Activated CD4-positive, alpha-beta T cell treated with anti-CD3 and anti-CD28 coated beads, Interleukin-2, amount 50 U/mL, for 1 hour (primary cell): ENCODE measurements at places on chromosomes 4 and X.
A peak's percentile ranks its signal among the peaks of the same experiment; 100 is the strongest.

DNA sequence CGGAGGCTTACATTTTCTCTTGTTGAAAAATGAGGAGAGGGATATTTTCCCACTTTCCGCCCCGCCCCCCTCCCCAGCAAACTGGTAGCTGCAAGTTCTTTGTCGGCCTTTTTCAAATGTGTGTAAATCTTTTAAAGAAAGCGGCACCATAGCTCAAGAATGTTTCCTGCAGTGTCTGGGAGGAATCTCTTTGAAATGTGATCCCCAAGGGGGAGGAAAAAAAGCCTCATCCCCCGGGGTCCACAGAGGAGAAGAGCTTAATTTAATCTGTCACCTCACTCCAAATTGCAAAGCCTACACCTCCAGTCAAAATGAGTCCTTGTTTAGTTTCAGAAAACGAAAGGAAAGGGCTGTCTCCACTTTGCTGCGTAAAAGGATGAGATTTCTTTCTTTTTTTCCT is 34.8 kb downstream of the ASMT start:
- no peak for DNase-seq

DNA sequence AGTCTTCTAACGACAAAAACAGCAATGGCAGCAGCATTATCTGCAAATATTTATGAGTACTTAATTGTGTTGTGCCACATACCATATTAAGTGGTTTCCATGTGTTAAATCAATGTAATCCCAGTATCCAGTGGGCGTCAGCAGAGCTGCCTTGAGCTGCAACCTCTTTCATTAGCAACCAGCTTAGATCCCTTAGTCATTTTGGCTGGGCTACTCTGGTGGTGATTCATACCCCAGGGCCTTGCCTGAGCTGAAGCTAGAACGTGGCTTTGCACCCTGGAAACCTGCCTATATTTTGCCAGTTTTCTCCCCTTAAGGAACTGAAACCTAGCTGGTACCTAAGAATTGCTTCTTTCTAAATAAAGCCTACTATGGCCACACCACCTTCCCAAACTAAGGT is 474.3 kb upstream of the FTHL17 start:
- DNase-seq = no peak

DNA sequence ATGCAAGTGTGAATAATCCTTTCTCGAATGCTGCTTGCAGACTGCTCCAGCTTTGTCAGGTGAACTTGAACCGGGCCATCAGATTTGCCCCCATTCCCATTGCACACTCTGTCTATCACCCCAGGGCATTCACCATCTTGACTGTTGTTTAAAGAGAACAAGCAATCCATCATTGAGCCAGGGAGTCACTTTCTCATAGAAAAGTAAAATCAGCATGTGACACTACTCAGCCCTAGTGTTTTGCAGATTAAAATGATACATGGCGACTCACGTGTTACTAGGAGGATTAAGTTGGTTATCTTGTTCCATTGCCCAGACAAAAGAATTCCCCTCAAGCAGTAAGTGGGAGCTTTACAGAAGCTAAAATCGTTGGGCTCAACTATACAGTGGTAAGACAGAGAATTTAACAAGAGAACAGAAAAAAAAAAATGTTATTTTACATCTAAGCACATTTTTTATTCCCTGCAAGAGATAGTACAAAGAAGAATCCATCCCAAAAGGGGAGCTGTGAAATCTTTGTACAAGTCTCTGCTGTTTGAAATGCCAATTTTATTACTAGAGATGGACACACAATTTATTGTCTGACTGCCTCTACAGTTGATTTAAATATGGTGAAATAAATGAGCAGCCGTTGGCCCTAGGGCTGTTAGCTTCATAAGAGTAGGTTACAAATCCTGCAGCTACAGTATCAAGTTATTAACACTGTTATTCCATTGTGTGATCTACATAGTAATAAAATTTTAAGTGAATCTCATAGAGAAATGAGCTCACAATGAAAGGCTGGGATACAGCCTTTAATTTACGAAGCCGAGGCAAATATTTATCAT is 67.5 kb downstream of the NEUROG2 start:
- DNase-seq = no peak

DNA sequence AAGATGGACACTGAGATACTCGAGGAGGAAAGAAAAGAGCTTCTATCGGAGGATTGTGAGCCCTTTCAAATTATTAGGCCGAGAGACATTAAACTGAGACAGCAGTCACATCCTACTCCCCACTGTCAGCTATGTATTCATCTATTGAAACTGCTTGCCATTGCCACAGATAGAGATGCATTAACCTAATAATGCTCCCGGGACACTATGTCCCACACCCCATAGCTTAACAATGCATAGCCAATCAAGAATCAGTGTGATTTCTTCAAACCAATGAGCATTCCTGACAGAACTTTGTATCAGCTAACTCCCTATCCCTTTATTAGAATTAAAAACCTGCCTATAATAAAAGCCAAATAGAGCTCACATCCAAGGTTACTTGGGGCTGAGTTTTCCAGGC is 118.1 kb upstream of the NEIL3 start:
- DNase-seq = no peak

DNA sequence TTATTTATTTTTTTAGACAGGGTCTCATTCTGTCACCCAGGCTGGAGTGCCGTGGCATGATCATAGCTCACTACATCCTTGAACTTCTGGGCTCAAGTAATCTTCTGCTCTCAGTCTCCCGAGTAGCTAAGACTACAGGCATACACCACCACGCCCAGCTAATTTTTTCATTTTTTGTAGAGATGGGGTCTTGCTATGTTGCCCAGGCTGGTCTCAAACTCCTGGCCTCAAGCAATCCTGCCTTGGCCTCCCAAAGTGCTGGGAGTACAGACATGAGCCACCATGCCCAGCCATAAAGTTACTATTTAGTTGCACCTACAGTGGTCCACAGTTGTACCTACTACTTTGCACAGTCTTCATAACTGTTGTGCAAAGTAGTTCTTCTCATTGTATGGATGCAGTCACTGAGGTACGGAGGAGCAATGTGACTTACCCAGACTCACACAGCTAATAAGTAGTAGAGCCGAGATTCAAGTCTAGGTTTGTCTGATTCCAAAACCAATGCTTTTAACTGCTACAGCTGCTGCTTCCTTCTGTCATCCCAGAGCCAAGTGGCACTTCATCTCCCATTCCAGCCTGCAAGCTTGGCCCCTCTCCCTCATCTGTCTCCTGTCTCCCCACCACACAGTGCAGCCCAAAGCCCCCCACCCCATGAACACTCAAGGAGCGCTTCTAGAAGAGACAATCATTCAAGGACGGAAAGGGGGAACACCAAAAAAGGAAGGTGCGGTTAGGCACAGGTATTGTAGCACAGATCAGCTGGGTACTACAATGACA is 24.0 kb upstream of the IQSEC2 start:
- no peak for DNase-seq

DNA sequence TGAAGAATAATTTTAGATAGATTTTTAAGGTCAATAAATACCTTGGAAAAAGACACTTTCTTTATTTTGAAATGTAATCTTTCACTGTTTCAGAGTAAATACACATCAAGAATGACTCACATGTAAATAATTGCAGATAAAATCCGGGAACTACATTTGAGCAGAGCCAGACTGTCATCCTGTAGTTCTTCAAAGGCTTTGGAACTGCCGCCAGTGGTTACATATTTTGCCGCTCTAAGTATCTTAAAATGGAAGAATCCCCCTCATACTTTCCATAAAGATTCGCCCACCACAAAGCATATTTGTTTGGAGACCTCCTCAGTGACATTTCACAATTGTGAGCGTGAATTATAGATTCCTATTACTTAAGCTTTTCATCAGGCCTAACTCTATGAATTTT is 607.8 kb upstream of the ZFP42 start:
- no peak for DNase-seq

DNA sequence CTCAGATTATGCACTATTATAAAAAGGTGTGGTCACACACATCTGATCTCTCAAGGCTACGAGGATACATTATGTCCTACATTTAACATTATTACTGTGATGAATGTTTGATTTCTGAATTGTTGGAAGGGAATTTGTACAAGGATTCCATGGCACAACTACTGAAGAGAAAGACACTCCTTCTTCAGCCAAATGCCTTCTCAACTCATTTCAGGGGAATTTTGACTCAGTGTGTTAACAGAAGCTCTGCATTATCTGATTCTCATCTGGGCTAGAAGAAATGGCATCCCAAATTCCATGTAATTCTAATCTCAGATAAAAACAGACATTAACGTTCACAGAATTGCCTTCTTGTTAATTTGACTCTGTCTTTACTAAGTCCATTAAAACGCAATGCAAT is 477.7 kb downstream of the PDGFC start:
- no peak for DNase-seq

GRCh38 chr4:15971068-15971801 is 8.3 kb upstream of the FGFBP2 start:
- no peak for DNase-seq

DNA sequence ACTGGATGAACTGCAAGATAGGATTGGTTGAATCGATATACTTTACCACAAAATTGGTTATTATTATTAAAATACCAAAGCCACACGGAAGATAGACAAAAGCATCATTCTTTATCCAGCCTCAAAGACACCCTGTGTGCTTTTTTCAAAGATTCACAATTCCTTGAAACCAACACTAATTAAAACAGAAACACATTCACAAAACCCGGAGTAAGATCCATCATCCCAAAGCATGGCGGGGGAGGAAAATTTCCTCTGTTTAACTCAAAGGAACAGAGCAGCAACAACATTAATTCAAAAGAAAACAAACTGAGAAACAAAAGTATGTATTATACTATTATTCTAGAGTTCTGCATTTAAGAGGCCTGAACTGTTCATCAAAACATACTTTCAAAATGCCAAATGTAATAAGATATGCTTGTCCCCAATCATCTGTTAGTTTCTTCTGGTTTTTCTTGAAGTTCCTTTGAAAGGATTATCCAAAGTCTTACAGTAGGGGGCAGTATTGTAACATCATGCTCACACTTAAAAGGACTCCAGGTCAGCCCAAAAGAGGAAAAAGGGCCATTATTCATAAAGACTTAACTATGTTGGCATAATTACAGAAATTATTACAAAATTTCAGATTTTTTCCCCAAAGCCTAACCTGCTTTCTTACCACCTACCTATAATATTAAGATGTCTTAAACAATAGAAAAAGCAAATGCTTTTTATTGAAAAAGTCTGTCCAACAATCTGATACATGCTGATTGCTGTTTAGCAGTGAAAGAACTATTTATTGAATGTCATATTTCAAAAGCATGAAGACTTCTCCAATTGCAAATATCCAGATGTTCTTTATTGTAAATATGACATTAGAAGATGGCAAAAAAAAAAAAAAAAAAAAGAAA is 168.7 kb downstream of the SCFD2 start:
- DNase-seq = no peak

- DNase-seq = no peak
Observed at GRCh38 chrX:139198936-139199335, 331.6 kb upstream of the F9 start.

- peak; percentile 61 for DNase-seq
Observed at GRCh38 chr4:151801547-151802516, 41.0 kb upstream of the GATB start.

GRCh38 chr4:175560604-175561003 is 251.5 kb downstream of the GPM6A start:
- no peak for DNase-seq

- DNase-seq = no peak
Observed at GRCh38 chr4:114595207-114595606, 3.4 kb upstream of the UGT8 start.

DNA sequence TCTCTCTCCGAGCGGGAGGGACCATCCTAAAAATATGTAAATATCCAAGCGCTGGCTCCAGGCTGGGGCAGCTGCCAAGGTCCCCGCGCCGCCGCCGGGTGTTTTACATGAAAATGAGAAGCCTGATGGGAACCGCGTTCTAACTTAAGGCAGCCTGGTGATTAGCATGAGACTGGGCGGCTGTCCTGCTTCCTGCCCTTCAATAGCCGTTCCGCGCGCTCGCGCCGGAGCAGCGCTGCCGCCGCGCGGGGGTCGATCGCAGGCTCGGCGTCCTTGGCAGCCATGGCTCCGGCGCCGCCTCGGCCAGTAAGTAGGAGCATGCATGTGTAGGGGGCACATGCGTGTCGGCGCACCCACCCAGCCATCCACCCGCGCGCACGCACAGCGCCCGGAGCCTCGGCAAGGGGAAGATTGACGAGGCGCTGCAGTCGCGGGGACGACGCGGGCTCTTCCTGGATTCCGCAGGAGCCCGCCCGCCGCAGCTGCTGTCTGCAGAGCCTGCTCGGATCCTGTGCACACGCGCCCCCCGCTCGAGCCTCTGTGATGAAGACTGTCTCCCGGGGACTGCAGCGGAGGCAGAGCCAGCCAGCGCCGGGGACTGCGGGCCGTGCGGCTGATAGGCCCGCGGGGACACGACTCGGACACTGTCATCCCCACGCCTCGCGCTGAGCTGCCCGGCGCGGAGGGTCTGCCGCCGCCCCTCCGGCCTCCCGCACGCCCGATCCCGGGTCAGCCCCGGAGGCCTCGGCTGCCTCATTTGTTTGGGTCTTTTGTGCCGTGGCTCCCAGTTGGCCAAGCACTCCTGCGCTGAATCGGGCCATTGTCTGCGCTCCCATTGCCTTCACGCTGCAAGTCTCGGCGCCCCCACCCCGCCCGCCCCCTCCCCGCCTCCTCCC is 734 bp downstream of the STOX2 start:
- DNase-seq = no peak

GRCh38 chr4:103144926-103145325 is 45.3 kb upstream of the BDH2 start:
- DNase-seq = no peak

- no peak for DNase-seq
Observed at GRCh38 chr4:123393721-123394120, 2.9 kb upstream of the SPRY1 start.

DNA sequence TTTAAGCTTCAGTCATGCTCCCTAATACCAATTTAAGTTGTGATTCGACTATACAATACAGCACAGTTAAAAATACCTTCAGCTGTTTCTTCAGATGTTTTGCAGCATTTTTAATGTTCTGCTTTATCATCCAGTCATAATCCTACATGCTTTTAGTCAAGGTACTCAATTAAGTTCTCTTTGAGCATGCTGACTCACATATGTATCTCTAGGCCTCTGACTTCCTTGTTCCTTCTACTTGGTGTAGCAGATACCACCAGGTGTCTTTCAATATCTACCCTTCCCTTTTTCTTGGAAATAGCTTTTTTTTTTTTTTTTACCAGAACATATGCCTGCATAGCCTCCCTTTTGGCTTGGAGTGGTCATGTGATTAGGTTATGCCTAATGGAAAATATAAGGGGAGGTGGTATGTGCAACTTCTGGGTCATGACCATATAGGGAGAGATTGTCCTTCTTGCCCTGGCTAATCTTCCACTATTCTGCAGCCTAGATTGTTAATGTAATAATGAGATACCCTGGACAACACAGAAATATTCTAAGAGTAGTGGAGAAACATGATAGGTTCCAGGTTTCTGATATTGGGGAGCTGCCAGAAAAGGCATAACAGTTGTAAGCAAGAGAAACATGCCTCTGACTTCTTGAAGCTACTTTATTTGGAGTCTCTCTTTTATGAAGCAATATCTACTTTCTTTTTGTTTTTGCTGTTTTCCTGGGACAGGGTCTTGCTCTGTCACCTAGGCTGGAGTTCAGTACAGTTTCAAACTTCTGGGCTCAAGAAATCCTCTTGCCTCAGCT is 737.2 kb upstream of the SLIT2 start:
- DNase-seq = no peak

GRCh38 chr4:76147454-76148141 is 599 bp downstream of the NUP54 start:
- DNase-seq = peak; percentile 21

- peak; percentile 30 for DNase-seq
Observed at GRCh38 chrX:135112096-135112729, 8.1 kb downstream of the ETDB start.

- DNase-seq = no peak
Observed at GRCh38 chr4:154132406-154132805, 343.5 kb upstream of the SFRP2 start.
